ENCODE measurements at places on chromosomes 5 and 9.
A peak's percentile ranks its signal among the peaks of the same experiment; 100 is the strongest.

DNA sequence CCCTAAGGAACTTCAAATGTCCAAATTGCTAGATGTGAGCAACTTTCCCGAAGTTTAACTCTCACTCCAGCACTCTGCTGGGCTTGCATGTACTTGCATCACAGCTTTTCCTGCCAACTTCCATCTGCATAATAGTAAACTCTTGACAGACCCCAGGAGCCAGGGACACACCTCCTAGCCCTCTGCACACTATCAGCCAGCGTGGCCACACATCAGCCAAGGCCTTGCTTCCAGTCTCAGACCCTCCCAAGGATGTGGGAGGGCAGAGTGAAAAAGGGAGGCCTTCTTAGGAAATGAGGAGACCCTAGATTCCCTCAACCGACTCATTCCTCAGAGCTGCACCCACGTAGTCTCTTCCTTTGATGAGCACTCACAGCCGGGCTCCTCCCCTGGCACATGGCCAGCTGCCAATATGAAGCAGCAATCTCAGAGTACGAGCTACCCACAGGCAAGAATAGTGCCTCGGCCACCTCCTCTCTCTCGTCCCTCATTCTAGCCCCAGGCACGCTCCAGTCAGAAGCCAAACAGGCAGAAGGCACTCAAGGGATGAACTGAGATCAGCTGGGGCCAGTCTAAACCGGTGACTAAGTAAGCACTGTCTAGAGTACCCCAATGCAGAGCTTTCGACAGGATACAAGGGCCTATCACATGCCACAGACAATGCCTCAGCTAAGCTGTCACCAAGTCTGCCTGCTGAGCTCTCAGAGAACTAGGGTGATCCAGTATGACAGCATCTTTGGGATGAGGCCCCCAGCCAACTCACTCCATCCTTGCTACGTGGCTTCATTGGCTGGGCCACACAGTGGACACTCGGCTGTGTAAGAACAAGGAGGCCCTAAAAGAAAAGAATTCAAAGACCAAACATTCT, 2.3 kb downstream of the P4HA2 start:
- DNase-seq = peak; percentile 77

GRCh38 chr5:27788184-27788583, 749.8 kb upstream of the CDH9 start:
- DNase-seq = no peak

GRCh38 chr9:95044731-95045508, 272.6 kb downstream of the FANCC start:
- DNase-seq = peak; percentile 82

DNA sequence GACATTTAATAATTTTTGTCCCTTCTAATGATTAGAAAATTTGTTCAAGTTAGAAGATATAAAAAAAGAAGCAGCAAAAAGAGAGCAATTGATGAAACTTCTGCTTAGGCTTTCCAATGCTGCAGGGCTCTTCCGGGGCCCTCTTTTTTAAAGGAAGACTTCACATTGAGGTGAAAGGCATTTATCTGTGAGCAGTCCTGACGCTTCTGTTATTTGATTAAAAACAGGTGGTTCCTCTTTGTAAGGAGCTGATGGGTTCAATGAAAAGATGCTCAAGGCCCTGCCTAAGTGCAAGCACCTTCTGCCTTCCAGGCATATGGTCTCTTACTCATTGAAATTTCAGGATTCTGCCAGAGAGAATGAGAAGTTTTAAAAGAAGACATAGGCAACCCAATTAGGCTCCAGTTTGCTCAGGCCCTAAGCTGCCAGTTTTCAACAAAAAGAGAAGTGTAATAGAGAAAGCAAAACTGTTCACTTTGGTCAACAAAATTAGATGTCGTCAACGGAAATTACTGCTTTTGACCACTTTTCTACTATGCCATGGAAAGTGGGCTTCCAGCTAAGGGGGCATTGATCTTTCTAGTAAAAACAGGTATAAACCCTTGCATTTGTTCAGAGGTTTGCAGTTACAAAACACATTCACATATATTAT, 100.2 kb downstream of the INSYN2B start:
- DNase-seq = no peak

DNA sequence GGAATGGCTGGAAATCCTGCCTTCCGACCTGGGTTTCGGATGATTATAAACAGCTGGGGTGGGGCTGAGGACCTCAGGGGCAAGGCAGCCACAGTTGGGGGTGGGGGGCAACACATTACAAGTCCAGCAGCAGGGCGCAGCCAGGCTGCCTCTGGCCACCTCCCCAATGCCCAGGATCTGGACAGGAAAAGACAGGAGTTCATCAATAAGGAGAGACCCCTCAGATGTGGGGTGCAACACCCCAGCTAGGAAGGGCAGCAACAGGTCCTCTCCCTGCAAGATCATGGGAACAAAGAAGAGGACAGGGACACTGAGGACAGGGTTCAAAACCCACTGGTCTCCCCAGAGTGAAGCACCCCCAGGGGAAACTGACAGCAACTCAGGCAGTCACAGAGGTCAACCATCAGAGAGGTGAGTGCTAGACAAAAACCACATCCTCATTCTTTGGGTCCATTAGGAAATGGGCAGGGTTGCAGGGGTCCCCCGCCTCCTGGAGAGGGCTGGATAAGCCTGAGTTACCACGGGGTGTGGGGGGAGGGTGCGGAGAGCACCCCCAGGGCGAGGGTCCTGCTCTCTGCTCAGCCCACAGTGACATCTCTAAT, 33.5 kb downstream of the SEMA4D start:
- DNase-seq = no peak

DNA sequence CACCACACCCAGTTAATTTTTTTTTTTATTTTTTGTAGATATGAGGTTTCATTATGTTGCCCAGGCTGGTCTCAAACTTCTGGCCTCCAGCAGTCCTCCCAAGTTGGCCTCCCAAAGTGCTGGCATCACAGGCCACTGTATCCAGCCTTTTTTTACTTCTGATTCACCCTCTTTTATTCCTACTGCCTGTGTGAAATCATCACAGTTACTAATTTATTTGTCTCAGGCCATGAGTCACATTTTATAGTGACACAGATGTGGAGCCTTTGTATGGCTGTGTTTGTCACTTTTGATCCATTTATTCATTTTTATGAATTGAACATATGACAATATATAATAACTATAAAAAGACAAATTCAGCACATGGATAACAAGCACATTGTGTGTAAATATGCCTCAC, 67.1 kb upstream of the SNX2 start:
- DNase-seq = no peak

DNA sequence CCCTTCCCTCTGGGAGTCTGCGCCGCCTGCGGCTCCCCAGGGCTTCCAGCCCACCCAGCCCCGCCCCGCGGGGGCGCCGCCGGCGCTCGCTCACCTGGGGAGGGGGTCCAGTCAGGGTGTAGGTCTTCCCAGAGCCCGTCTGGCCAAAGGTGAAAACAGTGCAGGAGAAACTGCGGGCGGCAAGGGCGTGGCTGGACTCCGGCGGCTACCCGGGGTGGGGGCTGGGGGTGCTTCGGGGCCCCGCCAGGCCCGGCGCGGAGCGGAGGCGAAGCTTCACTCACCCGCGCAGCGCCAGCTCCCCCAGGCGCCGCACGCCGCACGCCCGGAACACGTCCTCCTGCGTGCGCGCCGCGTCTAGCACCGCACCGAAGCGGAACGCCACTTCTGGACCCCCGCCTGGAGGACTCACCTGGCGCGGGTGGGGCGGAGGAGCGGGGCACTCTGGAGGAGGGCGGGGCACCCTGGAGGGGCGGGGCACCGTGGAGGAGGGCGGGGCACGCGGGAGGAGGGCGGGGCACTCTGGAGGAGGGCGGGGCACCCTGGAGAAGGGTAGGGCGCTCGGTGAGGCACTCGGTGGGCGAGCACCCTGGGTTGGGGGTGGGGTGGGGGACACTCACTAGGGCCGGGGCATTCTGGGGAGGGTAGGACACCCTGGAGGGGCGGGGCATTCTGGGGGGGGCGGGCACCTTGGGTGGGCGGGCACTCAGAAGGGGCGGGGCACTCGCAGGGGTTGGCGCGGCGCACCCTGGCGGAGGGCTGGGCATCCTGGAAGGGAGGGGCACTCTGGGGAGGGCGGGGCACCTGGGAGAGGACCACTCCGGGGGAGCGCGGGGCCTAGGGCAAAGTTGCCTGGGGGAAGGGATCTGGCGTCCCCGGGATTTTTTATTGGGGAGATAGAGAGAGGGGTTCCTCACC, 814 bp downstream of the KIF12 start:
- peak; percentile 86 for DNase-seq

GRCh38 chr9:37157726-37158377, 37.5 kb downstream of the ZCCHC7 start:
- DNase-seq = no peak

GRCh38 chr5:600886-601541, 11.1 kb upstream of the CEP72 start:
- DNase-seq = peak; percentile 94

DNA sequence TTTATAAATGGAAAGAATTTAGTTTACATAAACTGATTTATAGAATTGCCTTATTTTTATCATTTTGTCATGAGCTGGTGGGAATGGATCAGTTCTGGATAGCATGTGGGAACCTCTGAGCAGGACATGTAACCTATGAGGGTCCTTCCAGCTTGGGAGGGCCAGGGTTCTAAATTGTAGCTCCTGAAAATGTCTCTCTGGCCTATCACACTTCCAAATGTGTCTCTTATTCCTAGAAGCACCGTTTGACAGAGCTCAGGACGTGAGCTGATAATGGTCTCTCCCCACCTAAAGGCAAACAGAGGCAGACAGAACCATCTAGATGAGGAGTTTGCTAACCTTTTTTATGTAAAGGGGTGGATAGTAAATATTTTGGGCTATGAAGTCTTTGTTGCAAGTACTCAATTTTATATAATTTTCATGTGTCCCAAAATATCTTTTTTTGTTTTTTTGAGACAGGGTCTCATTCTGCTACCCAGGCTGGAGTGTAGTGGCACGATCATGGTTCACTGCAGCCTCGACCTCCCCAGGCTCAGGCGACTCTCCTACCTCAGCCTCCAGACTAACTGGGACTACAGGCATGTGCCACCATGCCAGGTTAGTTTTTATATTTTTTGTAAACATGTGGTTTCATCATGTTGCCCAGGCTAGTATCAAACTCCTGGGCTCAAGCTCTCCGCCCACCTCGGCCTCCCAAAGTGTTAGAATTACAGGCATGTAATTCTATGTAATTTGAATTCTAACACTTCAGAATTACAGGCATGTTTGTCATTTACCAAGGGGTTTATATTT, 4.0 kb downstream of the TRAF1 start:
- no peak for DNase-seq

DNA sequence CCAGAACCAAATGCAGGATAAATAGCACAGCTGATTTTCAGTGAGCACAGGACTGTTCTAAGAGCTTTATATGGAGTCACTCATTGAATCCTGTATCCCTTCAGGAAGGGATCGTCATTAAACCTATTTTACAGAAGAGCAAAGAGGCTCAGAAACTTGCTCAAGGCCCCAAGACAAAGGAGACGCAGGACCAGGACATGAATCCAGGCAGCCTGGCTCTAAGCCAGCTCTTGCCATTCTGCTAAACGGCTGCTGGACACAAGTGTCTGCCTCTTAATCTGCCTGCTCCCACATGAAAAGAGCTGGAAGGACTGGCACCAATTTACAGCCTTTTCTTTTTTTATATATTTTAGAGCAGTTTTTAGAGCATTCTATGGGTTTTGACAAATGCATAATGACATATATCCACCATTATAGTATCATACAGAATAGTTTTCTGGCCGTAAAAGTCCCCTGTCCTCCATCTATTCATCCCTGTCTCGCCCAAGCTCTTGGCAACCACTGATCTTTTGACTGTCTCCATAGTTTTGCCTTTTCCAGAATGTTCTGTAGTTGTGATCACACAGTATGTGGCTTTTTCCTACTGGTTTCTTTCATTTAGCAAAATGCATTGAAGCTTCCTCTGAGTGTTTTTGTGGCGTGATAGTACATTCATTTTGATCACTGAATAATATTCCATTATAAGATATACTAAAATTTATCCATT, 37.5 kb downstream of the RETREG1 start:
- DNase-seq = no peak

Data from small intestine (tissue), 16 donors.